ENCODE measurements at places on chromosomes 2 and 18. TPM values are rescaled to one million over a fixed set of nuclear protein-coding genes. Genes with fewer than 3 reads are reported as not detected.
A peak's percentile ranks its signal among the peaks of the same experiment; 100 is the strongest.

GRCh38 chr2:61995515-61995914, 90.0 kb downstream of the COMMD1 start:
- DNase-seq: peak; percentile 22

DNA sequence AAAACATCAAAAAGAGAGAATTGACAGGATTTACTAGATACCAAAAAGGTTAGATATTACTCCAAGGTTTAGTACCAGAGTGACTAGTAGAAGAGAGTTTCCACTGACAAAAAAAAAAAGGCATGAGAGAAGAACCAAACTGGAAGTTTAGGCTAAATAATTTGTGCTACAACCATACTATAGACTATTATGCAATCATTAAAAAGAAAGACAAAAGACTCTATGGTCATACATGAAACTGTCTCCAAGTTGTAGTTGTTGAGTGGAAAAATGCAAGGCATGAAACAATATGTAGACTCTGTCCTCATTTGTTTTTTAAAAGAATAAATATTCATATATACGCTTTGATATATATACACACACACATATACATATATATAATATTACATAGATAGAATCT, 1.7 kb upstream of the EXOC6B start:
- no peak for DNase-seq

GRCh38 chr2:10830203-10830602, 17.6 kb upstream of the PDIA6 start:
- DNase-seq: no peak

- DNase-seq: no peak
Measured at GRCh38 chr2:185137700-185138099, 539.4 kb downstream of the ZNF804A start.

GRCh38 chr2:69554981-69555380, 88.6 kb downstream of the AAK1 start:
- no peak for DNase-seq

- peak; percentile 47 for DNase-seq
Measured at GRCh38 chr2:219627103-219628100, at the start of gene SLC4A3. Gene SLC4A3 (plus strand): TSS chr2:219627630. CDS start chr2:219627993, 363 bp downstream.

- DNase-seq: peak; percentile 62
Measured at GRCh38 chr2:208031608-208032019, 6.3 kb upstream of the PLEKHM3 start.

DNA sequence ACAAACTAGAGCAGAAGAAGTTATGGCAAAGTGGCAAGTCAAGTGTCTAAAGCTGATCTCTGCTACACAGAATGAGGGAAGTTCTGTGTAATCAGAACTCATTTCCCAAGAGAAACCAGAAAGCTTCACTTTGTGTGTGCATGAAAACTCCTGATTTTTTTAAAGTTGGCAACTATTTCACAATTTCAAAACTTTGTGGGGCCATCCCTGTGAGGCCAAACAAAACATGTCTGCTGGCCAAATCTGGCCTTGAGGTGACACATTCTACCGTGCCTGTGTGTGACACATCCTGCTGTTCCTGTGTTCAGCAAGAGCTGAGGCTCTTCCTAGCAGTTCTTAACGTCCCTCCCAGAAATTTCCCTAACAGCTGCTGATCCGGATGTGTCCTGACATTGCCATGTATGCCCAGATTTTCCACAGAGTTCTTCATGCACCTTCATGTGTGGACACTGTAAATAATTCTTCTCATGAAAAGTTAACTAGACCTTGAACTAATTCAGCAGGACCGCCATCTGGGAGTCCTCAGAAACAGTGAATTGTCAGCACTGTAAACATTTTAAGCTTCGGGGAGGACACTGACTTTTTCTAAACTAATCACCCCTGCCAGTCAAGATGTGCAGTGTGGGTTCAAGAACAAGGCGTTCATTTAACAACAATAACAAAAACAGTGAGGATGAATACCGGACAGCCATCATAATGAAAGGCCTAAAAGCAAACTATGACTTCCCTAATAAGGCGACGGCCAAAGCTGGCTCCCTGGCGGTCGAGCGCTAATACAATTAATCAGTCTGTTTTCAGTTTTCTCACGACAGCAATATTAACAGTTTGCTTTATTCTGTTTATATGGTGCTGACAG, 99.0 kb downstream of the PLEKHM3 start:
- no peak for DNase-seq

GRCh38 chr2:10003206-10004125, 39.9 kb upstream of the KLF11 start:
- DNase-seq: no peak

DNA sequence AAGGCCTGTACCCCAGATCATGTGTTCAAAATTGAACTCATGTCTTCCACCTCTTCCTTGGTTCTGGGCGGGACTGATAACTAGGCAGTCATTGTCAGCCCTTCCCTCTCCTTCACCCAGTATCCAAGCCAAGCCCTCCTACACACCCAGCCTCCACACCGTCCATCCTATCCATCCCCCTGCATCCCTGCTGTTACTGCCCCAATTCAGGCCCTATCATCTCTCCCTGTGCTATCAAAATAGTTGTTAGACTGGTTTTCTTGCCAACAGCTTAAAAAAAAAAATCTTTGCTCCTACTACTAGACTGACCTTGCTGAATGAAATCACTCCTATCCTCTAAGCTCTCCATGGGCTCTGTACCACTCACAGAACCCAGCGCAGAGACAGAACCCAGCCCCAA, 32.8 kb downstream of the TGFA start:
- DNase-seq: no peak

DNA sequence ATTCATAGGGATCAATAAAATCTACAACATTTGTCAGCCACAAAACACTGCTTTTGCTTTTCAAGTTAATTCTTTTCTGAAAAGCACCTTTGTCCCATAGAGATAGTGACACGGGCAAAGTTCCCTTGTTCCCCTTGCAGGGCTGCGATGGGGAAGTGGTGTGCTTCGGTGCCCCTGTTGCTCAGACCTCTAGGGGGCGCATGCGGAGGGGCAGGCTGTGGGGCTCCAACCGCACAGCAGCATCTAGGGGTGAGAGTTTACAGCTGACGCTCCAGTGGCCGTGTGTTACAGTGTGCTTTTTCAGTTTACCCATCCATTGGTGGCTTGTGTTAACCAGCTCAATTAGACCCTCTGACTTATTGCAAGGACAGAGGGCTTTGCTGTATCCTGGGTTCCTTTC, 1432.2 kb upstream of the ACVR2A start:
- no peak for DNase-seq

- DNase-seq: no peak
Measured at GRCh38 chr2:73323551-73323950, 30.2 kb upstream of the EGR4 start.

- DNase-seq: no peak
Measured at GRCh38 chr2:108023776-108024175, 37.5 kb downstream of the SLC5A7 start.

DNA sequence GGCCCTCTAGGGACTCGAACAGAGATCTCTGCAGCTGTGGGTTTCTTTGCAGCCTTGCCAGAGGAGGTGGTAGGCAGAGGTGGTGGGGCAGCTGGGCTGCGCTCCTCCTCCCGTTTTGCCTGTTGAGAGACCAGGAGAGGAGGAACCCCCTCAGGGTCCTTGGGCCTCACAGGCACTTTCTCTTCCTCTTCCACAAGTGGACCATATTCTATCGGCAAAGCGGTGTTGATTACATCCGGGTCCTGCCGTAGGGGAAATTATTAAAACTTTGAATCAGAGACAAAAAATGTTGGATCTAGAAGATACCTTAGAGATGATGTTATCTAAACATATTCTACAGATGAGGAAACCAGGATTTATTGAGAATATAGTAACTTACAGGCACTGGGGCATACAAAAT, 78.5 kb downstream of the CLIP4 start:
- no peak for DNase-seq

DNA sequence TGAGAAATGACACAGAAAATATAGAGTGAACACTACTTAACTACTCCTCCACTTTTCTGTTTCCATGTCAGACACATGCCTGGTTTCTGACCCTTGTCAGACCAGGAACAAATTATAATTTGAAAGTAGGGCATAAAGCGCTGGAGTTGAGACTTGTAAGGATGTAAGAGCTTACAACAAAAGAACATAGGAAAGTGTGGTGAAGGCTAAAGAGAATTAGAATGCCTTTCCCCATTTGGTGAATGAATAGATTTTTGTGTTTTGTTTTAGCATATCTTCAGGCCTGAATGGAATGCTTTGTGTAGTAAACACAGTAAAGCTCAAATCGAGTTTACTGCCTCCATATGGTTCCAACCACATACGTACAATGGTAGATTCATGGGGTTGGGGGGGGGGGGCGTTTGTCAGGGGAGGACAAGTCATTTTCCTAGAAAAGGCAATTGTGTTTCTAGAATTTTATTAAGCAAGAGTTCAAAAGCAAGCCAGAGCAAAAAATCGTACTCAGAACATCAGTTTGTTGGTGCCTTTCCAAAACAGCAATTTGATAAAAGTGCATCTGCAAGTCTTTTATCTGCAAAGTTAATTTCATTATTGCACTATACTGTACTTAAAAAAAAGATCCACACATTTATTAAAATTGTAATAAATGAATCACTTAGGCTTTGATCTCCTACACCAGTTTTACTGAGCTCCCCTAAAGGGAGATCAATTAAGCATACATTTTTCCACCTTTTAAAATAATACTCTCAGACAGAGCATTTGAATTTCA, 30.9 kb downstream of the NRXN1 start:
- no peak for DNase-seq

DNA sequence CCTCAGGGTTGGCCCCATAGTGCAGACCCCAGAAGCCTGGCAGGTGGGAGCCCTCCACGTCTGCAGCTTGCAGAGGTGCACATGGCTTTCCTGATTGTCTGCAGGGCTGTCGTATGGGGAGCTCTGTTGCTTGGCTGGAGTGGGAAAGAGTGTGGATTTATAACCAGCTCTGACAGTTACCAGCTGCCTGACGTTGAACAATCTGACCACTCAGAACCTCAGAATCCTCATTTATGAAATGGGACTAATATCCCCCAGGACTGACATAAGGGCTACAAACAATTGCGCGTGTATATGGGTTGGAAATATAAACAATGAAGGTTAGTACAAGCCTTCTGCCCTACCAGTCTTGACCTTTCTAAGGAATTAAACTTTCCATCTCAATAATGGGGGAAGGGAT, 13.9 kb upstream of the PXDN start:
- no peak for DNase-seq

DNA sequence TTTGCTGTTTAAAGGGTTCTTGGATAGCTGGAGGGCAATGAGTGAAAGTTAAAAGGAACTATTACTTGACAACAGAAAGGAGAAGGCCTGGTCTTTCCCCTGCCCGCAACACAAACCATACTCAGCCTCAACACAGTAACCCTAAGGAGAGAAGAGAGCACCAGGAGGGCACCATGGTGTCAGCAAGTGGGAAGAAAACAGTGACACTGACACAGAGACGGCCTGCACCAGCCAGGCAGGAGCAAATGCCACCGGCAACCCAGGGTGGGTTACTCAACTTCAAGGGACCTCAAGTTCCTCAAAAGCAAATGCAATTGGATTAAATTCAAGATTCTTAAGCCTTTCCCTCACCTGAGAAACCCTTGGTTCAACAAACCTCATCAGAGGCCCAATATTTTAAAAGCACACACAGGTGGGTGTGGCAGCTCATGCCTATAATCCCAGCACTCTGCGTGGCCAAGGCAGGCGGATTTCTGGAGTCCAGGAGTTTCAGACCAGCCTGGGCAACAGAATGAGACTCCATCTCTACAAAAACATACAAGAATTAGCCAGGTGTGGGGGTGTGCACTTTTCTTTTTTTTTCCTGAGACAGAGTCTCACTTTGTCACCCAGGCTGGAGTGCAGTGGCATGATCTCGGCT, 52.3 kb downstream of the TFCP2L1 start:
- DNase-seq: no peak

GRCh38 chr2:96727431-96727830, 12.4 kb downstream of the LMAN2L start:
- peak; percentile 80 for DNase-seq

- DNase-seq: peak; percentile 86
Measured at GRCh38 chr2:226995625-226996041, 159.8 kb downstream of the RHBDD1 start.

GCG gene
- not detected for polyA plus RNA-seq

VPS4B gene
- polyA plus RNA-seq: 15.5 TPM

RIT2 gene
- polyA plus RNA-seq: not detected

G6PC2 gene
- polyA plus RNA-seq: not detected

ERFE gene
- polyA plus RNA-seq: 2.0 TPM

FBLN7 gene
- polyA plus RNA-seq: 2.8 TPM

IGFBP2 gene
- 569 TPM for polyA plus RNA-seq

PLGLB1 gene
- 4.6 TPM for polyA plus RNA-seq

EVX2 gene
- not detected for polyA plus RNA-seq

RUFY4 gene
- not detected for polyA plus RNA-seq

OTOS gene
- polyA plus RNA-seq: not detected
